ENCODE measurements at places on chromosomes 4 and X.

DNA sequence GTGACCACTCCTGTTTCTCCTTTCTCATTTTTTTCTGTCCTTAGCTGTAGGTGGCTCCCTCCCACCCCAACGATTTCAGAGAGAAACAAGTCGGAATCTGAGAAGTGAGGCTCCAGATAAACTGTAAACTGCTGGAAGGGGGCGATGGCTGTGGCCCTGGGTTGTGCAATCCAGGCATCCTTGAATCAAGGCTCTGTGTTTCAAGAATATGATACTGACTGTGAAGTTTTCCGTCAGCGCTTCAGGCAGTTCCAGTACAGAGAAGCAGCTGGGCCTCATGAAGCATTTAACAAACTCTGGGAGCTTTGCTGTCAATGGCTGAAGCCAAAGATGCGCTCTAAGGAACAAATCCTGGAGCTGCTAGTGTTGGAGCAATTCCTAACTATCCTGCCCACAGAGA lies 37.7 kb downstream of the ETDC start:
- DNase-seq = no peak

DNA sequence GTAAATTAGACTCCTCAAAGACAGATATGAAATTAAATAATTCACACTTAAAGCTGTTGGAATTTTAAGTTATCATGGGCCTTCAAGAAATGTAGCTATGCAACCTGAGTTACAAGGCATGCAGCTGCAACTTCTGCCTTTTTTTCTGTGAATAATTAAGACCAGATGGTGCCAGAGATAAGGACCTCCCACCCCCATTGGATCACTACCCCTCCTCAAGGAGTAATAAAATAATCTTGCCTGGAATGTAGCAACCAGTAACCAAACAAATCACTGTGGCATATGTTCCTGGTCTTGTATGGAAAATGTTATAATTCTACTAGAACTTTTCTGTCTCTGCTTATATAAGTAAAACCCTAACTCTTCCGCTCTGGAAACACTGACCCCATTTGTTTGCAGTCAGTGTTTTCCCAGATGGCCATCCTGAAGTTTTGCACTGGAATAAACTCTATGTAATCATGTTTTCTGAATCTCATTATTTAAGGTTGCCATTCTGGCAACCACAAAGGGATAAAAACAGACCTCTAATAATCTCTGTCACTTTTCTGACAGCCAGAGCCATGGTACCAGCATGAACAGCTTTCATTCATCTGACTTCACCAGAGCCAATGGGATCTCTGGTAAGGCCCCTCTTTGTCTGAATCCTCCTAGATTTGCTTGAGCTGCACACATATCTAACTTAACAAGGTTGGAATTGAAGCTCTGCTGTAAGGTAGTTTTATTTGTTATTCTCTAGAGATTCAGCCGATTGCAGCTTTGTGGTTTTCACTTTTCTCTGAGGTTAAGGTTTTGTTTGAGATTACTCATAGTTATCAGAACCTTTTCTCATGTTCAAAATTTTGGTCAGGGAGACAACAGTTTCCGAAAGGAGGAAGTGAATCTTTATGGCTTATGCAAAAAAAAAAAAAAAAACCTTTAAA lies 274.6 kb downstream of the NAF1 start:
- no peak for DNase-seq

- DNase-seq = no peak
Measured at GRCh38 chrX:138748480-138748879, 37.0 kb upstream of the FGF13 start.

- no peak for DNase-seq
Measured at GRCh38 chrX:147884958-147885357, 26.8 kb upstream of the FMR1 start.

- DNase-seq = no peak
Measured at GRCh38 chr4:7217474-7218321, 25.4 kb downstream of the SORCS2 start.

DNA sequence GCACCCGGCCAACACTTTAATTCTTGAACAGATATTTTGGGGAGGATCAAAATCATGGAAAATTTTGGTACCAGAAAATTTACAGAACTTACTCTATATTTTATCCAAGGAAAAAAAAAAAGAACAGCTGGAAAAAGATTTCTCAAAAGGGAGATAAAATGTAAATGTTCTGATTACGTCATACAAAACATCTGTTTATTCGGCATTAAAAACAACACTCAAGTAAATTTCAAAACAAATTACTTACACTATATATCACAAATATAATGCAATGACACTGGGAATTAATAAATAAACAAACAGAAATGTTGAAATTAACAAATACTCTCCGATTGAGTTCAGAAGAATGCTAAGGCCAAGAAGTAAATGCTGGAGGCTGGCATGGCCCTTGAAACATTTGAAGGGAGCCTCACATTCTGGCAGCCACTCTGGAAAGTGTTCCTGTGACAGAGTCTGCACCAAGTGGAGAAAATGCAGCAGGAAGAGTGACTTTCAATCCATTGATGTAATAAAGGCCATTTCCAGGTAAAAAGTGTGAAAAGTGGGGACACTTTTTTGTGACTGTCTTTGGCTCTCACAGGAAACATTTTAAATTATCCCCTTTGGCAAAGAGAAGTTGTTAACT lies 486.0 kb upstream of the CTSO start:
- DNase-seq = no peak

DNA sequence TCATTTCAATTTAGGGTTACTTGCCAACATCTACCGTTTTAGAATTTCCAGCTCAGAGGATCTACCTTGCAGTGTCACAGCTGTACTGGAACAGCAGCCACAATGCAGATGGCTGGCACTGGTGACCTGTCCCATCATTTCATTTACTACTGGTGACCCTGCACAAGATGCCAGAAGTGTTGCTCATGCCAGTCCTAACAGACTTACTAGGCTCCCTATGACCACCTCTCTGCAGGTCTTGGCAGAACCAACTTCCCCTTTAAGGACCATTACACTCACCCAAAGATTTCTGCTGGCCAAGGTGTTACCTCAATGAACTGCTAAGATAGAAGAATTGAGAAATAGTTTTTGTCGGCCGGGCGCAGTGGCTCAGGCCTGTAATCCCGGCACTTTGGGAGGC lies 106.9 kb downstream of the C4orf51 start:
- no peak for DNase-seq

DNA sequence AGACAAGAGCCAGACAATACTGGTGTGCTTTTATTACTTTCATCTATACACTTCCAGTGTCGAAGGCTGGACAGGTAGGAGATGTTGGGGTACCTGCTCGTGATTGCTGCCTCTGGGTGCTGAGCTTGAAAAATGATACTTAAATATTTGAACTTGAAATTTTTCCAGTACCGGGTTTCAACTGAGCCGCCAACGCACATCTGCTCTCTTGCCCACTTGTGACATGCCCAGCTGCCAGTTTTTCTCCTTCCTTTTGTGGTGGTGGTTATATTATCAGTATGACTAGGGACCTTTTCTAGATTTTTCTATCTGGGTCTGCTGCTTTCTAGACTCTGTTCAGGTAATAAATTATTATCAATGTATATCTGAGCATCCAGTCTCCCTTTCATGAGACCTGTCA lies 3.4 kb downstream of the OGT start:
- no peak for DNase-seq

DNA sequence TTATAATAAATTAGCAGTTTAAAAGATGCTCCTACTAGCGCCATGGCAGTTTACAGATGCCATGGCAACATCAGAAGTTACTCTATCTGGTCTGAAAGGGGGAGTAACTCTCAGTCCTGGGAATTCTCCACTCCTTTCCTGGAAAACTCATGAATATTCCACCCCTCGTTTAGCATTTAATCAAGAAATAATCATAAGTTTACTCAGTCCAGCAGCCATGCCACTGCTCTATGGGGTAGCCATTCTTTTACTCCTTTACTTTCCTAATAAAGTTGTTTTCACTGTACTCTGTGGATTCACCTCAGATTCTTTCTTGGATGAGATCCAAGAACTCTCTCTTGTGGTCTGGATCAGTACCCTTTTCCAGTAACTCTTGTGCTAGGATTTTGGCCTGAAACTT lies 52.3 kb downstream of the GUCY1B1 start:
- DNase-seq = no peak

DNA sequence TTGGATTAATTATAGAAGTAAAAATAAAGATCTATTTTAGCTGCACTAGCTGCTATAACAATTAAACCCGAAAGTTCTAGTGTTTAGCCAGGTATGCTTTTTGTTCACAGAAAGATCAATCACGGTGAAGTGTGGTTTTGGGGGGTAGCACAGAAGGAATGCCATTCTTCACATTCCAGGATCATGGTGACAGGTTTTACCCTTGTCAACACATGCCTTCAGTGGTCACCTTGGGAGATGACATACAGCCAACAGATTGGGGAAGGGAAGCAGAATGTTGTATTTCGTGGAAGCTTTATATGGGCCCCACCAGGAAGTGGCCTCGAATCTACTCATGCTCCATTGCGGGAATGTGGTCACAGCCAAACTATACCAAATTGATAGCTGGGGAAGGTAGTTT lies 753.6 kb downstream of the RAPGEF2 start:
- DNase-seq = no peak

DNA sequence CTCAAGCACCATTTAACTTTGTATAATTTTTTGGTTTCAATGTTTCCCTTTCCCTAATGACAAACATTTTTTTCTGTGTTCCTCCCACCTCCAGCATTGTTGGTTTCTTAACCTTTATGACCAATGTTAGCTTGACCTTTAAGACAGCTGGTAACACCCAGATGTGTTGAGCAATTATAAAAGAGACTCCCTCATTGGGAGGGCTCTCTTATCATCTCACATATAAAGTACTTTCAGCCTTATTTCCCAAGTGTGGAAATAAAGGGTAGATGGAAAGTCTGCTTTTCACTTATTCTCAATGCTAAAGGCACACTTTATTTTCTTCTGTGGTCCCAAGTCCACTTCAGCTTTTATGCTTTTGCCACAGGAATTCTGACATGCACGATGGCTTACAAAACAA lies 1420.4 kb downstream of the RAPGEF2 start:
- no peak for DNase-seq

DNA sequence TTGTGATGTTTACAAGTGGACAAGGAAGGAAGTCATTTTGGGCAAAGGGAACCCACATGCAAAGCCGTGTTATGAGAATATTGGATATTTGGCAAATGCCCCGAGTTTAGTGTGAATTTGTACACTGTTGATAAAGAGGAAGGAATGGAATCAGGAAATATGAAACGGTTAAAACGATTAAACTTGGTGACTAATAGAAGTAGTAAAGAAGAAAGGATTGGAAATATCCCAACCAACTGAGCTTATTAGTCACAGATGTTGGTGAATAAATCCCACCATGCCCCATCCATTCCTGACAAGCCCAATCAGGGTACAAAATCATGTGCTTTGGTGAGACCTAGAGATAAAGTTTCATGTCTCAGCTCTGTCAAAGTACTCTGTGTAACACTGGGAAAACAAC lies 22.0 kb downstream of the ARHGAP24 start:
- DNase-seq = no peak

DNA sequence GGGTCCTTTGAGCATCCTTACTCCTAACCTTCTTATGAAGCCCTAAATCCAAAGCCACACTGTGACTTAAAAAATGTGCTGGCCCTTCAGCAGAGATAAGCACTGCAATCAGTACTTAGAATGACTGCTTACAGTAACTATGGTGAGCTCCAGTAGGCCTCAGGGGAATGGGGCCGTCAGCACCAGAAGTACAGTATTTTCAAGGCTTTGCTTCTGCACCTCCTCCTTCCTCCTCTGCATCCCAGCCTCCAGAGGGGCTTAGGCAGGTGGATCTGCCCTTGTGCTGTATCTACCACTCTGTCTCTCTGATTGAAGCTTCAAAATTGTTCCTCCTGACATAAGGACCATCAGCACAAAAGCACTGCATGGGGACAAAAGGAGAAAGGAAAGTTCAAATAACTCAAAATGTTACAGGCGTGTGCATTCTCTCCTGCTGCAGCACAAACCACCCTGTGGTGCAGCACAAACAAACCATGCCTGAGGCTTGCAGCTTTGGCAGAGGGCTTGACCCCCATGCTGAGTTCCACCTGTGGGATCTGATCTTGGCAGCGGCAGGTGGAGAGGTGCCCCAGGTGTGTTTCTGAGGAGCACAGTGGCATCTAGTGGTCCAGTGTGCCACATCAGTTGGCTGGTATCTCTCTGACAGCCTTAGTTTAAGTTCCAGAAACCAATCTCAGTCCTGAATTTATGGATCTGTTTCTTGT lies 164.7 kb downstream of the SOWAHB start:
- no peak for DNase-seq

DNA sequence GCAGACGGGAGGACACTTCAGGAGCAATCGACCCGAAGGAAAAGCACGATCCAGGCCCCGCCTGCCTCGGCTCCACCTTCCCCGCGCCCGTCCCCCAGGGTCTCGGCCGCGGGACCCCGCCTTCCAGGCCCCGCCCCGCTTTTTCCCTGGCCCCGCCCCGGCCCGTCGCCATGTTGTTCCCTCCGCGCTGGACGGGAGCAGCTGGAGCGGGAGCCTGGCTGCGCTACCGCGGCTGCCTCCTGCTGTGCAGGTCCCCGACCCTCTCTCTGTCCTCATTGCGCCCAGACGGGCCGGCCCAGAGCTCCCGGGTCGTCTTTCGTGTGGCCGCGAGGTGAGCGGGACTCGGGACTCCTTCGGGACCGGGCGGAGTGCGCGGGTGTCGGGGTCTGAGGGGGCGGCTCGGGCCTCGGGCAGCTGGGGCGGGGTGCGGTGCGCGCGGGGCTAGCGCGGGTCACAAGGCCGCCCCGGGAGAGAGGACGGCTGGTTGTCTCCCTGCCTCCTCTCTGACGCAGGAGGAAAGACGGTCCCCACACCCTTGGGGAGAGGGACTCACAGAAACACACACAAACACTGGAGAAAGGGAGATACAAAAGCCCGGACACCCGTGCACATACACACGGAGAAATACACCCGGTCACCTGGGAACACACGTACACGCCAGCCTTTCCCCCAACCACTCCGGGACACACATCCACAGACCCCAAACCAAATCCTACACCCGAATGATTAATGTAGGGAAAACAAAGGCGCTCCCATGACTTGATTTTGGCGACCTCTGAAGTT lies at the start of gene RAB9A:
Gene RAB9A (plus strand): TSS at position 171 of the 783 bp plus-strand sequence. CDS start 19,619 bp downstream, outside the sequence.
- peak; percentile 42 for DNase-seq

Data from GF-D8 (cell line).